Activated CD4-positive, alpha-beta memory T cell treated with anti-CD3 and anti-CD28 coated beads, Interleukin-2, amount 10 ng/mL, durations not matched to agents 7 days and 5 days (primary cell): ENCODE measurements at places on chromosomes 6 and 20. TPM values are rescaled to one million over a fixed set of nuclear protein-coding genes. Genes with fewer than 3 reads are reported as not detected.

Gene FAM209B
- 0.91 TPM for total RNA-seq

Gene ZSCAN23
- 0.45 TPM for total RNA-seq

Gene SFT2D1
- total RNA-seq, result 72.0 TPM

Gene ALDH5A1
- 3.7 TPM for total RNA-seq

Gene TBXT
- not detected for total RNA-seq

DNA sequence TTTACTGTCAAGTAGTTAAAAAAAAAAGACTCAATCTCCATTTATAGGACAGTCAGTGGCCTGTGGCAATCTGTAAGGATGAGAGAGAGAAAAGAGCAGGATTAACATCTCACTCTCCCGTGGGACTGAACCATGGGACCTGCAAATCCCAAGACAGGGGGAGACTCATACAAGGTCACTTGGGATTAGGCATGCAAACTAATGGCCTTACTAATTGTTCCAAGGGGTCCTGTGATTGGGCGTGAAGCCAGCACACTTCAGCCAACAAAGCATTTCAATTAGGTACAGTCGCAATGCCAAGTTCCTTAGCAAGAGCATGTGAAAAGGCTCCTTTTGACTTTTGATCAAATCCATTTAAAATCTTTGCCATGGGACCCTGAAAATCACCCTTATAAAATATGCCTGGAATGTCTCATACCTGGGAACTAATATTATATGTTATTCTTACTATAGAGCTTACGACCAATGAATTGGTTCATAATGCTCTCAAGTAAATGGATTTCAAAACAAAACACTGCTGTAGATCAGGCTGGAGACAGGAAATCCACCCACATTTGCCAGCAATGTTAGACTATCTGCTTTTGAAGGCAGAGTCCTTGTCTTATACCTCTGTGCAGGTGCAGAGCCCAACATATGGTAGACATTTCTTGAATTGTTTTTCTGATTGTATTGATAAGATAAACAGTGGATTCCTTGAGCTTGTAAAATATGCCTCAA lies 412.5 kb downstream of the GJA1 start:
- DNase-seq, result no peak

GRCh38 chr6:100768816-100769351 lies 112.2 kb downstream of the ASCC3 start:
- DNase-seq, result no peak

DNA sequence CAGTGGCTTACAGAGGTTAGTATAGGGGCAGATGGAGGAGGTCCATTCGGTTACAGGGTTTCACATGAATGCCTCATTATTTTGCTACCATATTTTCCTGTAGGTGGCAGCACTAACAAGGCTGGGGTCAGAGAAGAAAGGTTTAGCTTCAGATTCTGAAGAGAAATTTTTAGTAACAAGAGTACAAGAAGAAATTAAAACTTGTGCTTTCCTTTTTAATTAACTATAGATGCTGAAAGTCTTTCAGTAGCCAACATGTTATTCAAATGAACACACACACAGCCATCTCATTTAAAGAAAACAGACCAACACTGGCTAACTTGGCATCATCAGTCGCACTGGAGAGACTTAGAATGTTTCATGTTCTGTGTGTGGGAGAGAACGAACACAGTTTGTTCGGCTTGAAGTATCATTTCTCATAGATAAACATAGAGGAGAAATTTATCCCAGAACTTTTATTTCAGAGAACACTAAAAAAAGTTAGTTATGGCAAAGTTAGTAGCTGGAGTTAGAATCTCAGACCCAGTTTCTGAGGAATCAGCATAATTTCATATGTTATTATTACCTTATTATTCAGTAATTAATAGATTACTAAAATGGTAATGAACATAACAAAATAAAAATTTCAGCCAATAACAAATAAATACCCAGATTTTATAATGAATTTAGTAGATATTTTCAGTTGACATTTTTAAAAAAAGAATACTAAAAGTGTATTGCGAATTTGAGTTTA lies 314.0 kb upstream of the RSPO3 start:
- no peak for DNase-seq

DNA sequence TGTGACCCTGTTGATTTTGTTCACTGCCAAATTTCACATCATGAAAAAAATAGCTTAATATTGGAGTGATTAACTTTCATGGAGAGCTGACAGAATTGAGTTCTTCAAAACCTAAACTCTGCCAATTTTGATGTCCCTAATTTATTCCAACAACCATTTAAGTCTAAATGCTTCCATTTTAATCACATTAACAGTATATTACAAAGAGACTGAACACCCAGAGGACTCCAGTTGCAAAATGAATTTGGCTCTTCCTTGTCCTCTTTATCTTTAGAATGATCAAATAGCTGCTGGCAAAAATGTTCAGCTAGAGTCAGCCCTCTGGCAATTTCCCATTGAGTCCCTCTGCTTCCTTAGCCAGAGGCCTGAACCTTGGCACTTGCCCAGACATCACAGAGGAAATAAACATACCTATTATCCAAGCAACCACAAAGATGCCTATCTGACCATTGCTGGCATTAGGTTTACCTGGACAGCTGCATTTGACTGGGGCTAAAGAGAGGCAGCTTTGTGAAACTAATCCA lies 299.0 kb upstream of the STXBP5 start:
- no peak for DNase-seq

DNA sequence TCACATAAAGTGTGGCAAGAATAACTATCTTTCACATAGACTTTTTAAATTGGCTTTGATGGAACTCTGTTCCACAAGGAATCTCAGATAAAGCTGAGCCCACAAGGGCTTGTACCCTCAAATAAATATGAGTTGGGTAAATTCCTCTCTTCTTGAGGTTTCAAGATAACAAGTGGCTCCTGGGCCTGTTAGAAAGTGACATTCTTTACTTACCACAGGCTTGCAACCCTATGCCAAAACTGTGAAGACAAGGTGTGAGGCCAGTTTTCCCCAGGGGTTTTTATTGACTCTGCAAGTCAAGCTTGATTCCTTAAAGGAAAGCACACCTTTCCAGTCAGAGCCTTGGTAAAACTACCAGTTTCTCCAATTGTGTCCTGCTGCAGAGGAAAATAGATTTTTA lies 664.8 kb upstream of the GJE1 start:
- no peak for DNase-seq

DNA sequence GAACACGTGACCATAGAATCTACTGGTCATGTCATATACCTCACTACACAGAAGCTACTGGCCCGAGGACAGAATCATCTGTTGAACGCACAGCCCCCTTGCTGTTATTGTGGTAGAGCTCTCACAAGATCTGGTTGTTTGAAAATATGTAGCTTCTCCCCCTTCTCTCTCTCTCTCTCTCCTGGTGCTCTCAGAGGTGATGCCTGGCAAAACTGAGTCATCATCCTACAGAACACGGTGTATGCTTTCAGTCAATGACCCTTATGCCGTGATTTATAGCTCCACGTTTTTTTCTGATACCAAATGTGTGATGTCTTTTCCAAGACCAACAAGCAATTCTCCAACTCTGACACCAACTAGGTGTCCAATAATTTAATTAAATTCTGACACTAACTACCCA lies 13.0 kb upstream of the RBM24 start:
- no peak for DNase-seq

- DNase-seq, result peak; percentile 83
These were observed 105.0 kb downstream of the OLIG3 start for GRCh38 chr6:137389150-137389704.

DNA sequence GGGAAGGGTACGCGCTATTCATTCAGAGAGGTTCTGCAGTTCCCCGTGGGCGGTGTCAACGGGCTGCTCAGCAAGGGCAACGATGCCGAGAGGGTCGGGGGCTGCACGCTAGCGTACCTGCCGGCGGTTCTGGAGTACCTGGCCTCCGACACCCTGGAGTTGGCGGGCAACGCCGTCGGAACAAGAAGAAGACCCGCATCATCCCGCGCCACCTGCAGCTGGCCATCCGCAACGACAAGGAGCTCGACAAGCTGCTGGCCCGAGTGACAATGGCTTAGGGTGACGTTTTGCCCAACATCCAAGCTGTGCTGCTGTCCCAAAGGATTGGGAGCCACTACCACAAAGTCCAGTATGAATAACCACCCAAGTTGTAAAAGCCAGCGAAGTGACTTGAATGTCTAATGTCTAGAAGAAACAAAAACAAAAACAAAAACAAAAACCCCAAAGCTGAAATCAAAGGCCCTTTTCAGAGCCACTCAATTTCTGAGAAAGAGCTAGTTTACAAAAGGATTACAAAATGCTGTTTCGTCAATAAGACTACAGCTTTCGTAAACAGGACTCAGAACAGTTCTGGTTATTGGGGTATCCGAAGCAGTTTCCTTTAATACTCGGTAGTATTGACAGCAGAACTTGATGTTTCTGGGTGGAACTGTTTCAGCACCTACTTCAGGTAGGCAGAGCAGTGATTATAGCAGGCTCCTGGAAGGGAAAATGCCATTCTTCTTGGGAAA lies 21.9 kb upstream of the SLC17A4 start:
- no peak for DNase-seq

- no peak for DNase-seq
These were observed 835 bp downstream of the PRR18 start for GRCh38 chr6:166307082-166308032.

DNA sequence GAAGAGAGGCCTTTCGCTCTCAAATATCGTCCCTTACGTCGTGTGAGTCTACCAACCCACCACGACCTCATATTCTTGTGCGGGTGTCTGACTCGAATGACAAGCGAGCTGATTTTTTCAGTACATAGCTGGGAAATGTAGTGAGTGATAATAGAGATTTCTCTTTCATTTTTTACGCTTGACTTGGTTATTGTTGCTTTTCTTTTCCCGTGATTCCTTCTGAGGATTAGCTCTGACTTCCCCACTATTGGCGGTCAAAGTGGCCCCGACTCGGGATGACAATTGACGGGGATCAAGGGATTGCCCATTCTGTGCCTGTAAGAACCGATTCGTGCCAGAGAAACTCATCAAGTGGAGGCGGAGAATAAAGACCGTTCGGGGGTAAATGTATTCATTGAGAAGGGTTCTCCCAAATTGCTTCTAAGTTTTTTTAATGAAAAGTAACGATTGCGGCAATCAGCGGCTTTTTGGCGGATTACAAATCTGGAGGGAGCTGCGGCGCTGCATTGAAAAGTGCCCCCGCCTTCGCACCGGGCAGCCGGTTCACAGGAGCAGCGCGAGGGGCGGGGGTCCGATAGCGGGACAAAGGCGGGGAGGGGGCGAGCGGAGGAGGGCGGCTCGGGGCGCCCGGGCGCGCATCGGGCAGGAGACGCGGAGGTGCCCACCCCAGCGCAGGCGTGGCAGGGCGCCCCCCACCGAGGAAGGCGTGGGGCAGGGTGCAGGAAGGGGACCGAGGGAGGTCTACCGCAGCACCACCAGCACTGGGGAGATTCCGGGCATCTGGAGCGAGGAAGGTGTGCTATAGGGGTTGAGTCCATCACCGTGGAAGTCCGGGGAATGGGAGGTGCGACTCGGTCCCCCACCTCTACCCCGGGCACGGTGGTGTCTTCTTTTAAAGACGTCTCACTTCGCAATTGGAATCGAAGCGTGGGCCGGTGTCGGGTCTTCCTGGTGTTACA lies 44.5 kb upstream of the OSTM1 start:
- no peak for DNase-seq
